ENCODE measurements at places on chromosomes 6 and 20.

DNA sequence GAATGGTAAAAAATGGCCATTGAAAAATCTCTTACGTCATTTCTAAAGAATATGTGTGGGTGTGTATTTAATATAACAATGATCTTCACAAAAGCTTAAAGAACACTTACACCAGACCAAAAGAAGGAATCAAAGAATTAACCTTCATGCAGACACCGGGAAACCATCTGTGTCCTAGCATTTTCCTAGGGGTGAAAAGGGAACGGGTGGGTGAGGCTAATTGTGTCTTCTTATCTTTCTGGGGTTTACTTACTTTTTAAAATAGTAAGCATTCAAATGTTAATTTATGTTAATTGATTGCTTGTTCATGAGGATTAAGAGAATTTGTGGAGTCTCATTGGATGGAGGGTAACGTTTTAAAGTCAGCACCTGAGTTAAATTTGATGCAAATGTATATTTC is 47.5 kb downstream of the BMP2 start:
- DNase-seq = no peak

- no peak for DNase-seq
Measured at GRCh38 chr20:46741924-46742668, 32.6 kb downstream of the SLC2A10 start.

DNA sequence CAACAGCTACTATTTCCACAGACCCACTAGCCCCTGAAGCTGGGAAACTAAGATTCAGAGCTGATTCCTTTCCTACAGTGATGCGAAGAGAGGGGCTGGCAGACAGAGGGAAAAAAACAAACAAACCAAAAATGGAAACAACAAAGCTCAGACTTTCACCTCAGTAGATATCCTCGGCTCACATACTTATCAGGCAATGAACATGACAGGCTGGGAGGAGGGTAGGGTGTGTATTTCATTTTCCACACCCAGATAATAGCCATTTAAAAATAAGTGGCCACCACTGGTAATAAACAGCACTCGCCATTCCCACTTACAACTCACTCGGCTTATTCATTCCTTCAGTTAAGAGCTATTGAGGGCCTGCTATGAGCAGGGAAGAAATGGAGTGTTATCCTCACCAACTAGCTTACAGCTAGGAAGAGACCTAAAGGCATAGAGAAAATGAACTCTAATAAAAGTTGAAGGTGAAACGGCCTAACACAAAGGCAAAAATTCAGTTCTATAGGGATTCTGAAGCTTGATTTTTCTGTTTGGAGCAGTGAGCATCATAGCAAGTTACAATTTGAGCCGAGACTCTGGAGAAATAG is 32.0 kb upstream of the SPTLC3 start:
- DNase-seq = no peak

DNA sequence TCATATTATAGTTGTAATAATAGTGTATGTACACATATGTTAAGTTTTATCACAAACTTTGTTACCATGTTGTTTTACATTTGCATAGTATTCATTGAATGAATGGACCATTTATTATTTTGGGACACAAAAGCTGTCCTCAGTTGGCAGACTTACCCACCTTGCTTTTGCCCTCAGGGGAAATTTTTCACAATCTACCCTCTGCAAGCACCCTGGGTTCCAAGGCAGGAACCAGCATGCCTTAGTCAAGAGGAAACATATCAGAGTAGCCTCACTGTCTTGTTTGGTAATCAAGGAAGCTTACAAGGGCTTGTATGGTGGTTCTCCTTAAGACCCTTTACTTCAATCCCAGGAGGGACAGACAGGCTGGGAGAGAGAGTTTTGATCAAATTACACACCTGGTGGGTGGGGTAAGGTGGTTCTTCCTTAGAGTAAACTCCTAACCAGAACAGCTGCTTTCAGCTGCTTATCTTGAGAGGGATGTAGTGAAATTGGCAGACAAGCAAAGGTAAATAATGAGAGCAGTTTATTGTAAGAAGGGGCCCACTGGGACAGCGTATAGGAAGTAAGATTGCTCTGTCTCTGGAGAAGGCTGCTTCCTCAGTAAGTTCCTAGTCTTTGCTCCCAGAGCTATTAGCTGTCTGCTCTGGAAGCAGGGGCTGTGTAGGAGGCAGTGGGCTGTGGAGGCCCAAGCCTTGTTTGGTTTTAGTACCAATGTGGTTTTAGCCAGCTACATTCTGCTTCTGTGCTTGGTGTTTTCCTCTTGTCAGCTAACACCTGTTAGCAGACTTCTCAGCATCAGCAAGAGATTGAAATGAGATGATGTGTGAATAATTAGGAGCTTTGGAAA is 31.1 kb downstream of the BRPF3 start:
- DNase-seq = no peak

GRCh38 chr6:38110481-38110971 is 291.0 kb downstream of the ZFAND3 start:
- DNase-seq = no peak

GRCh38 chr20:36344517-36345132 is 38.5 kb downstream of the DLGAP4 start:
- peak; percentile 63 for DNase-seq

DNA sequence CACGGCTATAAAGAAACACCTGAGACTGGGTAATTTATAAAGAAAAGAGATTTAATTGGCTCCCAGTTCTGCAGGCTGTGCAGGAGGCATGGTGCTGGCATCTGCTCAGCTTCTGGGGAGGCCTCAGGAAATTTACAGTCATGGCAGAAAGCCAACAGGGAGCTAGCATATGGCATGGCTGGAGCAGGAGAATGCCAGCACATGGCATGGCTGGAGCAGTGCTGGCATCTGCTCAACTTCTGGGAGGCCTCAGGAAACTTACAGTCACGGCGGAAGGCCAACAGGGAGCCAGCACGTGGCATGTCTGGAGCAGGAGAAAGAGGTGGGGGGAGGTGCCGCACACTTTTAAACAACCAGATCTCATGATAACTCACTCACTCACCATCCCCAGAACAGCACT is 32.5 kb upstream of the DACT2 start:
- no peak for DNase-seq

- no peak for DNase-seq
Measured at GRCh38 chr20:50717974-50718761, 13.2 kb upstream of the PARD6B start.

DNA sequence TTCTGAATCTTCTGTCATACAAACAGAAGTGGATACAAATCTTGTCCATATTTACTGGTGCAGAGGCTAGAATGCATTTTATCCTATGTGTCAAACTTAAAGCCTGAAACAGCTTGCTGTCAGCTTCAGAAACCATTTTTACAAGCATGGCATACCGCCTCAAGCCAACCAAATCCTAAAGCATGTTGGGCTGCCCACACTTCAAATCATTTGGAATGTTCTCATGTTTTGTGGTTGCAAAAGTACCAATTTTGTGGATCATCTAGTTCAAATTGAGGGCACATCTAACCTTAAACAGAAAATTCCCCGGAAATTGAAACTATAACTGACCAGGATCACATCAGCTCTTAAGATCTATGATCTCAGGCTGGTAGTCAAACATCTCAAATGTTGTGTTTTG is 3.2 kb downstream of the GPR63 start:
- DNase-seq = no peak

GRCh38 chr6:125988280-125988679 is 1.9 kb downstream of the TRMT11 start:
- no peak for DNase-seq
